Thymus (tissue), 14 donors: ENCODE measurements at places on chromosomes 12 and 14. TPM values are rescaled to one million over a fixed set of nuclear protein-coding genes. Genes with fewer than 3 reads are reported as not detected.

DNA sequence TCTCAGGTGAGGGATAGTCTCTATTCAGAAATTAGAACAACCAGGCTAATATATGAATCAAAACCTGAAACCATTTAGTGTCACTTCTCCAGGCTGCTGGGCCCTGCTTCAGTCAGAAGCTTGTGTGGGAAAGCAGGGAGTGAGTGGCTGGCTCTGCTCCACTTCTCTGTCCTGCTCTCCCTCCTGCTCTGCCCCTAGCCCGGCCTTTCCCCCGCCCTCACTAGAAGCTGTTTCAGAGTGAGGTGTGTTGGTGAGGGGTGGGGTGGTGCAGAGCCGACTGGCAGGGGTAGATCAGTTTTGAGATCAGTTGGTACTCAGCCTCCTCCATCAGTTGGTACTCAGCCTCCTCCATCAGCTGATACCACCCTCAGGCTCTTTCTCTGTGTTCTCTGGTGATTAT, 7.0 kb upstream of the PPP1R1A start:
- H3K4me1 ChIP-seq: peaks cover 2% of the 10 kb centered on the region
- no peak for DNase-seq
- H3K36me3 ChIP-seq: no peaks in the 10 kb centered on the region
- no peak overlapping the region for H3K4me3 ChIP-seq

DNA sequence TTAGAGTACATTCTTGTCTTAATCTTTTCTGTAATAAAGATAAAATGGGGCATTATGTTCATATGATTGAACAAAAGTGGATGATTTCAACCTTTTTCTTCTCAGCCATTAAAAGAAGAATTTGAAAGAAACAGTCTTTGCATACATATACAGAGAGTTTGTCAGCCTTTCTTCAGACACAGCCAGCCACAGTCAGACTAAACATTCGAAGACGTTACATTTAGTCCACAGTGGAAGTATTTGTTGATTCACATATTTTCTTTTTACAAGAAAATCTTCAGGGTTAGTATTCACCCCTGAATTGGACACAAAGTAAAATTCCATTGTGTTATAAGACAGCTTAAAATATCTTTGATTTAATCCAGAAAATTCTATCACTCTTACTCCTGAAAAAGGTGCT, 36.2 kb downstream of the ETV6 start:
- H3K4me3 ChIP-seq: no peak overlapping the region
- peaks cover 39% of the 10 kb centered on the region for H3K4me1 ChIP-seq
- no peak overlapping the region for H3K27ac ChIP-seq
- H3K27me3 ChIP-seq: no peaks in the 10 kb centered on the region

BCL2L2 gene
- total RNA-seq: 5.5 TPM

MSRB3 gene
- total RNA-seq: 1.1 TPM

DNA sequence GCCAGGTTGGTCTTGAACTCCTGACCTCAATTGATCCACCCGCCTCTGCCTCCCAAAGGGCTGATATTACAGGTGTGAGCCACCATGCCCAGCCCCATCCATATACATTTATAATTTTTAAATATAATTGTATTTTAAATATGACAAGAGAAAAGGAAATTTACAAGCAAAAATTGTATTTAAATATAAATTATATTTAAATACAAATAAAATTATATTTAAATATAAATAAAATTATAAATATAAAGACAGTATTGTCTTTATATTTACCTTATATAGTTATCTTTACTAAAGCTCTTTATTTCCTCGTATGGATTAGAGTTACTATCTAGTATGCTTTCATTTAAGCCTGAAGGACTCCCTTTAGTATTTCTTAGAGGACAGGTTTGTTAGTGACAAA, 11.9 kb upstream of the ATF7 start:
- H3K27me3 ChIP-seq: no peaks in the 10 kb centered on the region
- no peaks in the 10 kb centered on the region for H3K36me3 ChIP-seq

DNA sequence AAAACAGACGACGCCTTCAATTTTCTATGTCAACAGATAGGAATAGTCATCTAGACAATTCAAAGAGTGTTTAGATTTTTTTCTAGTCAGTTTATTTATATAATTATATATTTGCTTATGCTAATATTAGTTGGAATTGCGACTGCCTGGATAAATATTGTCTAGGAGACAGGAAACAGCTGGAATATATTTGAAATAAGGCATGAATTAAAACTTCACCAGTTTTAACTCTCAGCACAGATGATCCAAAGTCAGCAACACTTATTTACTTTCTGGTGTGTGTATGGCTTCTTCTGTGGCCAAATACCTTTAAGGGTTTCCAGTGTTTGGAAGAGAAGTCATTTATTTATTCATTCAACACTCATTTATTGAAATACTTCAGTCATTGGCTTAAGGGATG, 1215.4 kb upstream of the USP15 start:
- H3K4me1 ChIP-seq: no peaks in the 10 kb centered on the region
- no peaks in the 10 kb centered on the region for H3K36me3 ChIP-seq
- H3K27me3 ChIP-seq: no peaks in the 10 kb centered on the region
- H3K27ac ChIP-seq: no peak overlapping the region
- no peak overlapping the region for H3K4me3 ChIP-seq
- no peak for DNase-seq

DNA sequence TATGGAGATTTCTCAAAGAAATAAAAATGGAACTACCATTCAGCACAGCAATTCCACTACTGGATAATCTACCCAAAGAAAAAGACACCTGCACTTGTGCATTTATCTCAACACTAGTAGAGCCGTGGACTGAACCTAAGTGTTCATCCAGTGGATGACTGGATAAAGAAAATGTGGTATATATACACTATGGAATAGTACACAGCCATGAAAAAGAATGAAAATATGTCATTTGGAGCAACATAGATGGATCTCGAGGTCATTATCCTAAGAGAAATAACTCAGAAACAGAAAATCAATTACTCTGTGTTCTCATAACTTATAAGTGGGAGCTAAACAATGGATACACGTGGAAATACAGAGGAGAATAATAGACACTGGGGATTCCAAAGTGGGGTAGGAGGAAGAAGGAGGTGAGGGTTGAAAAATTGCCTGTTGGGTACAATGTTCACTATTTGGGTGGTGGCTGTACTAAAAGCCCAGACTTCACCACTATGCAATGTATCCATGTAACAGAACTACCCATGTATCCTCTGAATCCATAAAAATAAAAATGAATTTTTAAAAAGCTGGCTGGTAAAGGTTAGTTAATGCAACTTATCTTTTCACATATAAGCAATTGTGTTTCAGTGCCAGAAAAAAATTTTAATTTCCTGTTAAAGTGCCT, 130.7 kb downstream of the FOXA1 start:
- no peaks in the 10 kb centered on the region for H3K4me1 ChIP-seq
- no peaks in the 10 kb centered on the region for H3K27me3 ChIP-seq
- no peak overlapping the region for H3K4me3 ChIP-seq
- no peak for DNase-seq
- H3K36me3 ChIP-seq: no peaks in the 10 kb centered on the region
- no peak overlapping the region for H3K27ac ChIP-seq
